ENCODE measurements at places on chromosomes 4 and X.

GRCh38 chr4:20158195-20158594 lies 93.5 kb upstream of the SLIT2 start:
- DNase-seq: no peak

GRCh38 chrX:132442691-132443090 lies 46.1 kb downstream of the MBNL3 start:
- DNase-seq: no peak

DNA sequence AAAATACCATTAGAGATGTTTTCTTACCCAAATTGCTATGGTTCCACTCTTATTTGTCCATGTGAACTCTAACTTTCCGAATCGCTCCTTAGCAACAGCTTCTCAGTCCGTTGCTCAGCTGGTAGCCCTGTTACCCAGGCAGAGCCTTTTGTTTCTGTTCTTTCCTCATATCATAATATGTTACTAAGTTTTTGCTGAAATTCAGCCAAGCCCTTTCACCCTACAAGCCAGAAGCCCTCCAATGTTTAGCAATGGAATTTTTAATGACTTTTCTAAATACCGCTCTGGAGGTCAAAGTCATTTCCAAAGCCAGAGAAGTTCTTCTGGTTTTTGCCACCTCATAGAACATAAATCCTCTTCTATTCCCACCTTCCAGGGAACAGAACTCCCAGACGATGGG lies 1029.5 kb downstream of the C4orf33 start:
- no peak for DNase-seq

GRCh38 chr4:164116286-164116685 lies 621.8 kb downstream of the TMA16 start:
- DNase-seq: no peak

GRCh38 chr4:128660361-128661215 lies 148.9 kb upstream of the JADE1 start:
- no peak for DNase-seq
